Kidney glomerular epithelial cell (primary cell): ENCODE measurements at places on chromosomes 11 and 22.

DNA sequence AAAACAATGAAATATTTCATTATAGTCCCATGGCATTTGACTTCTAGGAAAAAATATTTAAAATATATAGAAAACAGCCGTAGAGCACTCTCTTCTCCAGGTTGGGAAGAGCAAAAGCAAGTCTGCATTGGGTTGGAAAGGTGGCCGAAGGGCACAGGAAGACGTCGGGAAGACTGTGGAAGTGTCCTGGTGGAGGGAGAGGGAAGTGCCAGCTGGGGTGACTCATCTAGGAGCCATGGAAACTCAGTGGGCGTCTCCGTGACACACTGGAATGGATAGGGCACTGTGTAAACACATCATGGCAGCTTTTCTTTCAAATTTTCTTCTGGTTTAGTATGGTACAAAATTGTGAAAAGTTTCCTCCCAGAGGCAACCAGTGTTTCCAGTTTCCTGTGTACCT, 12.7 kb downstream of the GTPBP1 start:
- peak; percentile 89 for DNase-seq

- DNase-seq = no peak
Measured at GRCh38 chr11:124115782-124116616, 749 bp downstream of the VWA5A start.

- no peak for DNase-seq
Measured at GRCh38 chr11:2963761-2964160, 28.4 kb downstream of the NAP1L4 start.

GRCh38 chr11:28679795-28680468, 571.7 kb downstream of the METTL15 start:
- DNase-seq = no peak

DNA sequence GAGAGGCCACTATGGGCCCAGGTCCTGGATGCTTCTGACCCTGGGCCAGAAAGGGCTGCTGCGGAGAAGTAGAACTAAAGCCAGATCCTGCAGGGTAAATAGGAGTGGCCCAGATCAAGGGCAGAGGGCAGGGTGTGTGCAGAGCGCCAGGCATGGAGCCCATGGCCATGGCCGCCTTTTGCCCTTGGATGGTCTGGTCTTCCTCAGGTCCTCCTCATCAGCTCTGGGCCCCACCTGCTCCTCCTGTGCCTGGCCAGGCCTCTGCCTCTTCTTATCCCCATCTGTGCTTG, 277.6 kb downstream of the BRD1 start:
- no peak for DNase-seq

DNA sequence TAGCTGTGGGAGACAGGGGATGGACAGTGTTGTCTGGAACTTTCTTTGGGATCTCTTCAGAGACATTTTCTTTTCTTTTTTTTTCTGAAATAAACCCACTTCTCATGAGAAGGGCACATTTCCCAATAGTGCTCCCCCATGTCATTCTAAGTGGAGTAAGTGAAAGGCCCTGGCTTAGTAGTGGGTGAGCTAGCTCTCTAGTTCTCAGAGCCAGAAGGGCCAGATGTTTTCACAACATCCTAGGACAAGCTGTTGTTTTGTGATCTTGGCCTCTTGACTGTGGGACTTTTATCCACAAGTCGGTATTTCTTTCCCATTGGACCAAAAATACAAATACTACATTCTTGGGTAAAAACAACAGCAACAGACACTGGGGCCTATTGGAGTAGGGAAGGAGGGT, 607.7 kb upstream of the TENM4 start:
- no peak for DNase-seq

GRCh38 chr22:50171965-50172421, 1.5 kb downstream of the PANX2 start:
- no peak for DNase-seq

DNA sequence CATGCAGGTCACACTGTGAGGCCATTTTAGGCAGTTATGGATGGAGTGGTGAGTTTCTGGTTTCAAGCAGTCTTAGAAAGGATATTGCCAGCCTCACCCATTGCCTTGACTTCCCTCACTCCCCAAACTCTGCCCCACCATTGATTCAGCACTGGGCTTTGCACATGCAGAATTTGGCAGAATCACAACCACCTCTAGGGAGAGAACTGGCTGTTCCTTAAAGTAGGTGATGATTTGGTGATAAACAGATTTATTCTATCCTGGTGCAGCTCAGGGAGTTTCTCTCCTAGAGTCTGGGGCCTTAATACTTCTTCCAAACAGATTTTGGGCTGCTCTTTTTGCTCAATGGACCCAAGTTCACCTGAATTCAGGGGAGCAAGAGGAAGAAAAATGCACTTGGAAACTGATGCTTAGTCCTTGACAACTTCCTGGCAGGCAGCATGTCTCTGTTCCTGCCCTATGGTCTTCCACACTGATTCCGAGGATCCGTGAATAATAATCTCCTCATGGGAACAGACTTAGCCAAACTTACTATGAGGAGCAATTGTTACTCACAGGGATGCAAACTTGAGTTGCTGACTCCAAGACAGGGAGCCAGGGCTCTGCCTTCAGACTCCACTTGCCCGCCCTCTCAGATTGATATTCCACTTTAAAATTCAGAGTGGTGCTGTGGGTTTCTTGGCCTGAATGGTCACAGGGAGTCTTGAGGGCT, 129.7 kb upstream of the PARVA start:
- no peak for DNase-seq

DNA sequence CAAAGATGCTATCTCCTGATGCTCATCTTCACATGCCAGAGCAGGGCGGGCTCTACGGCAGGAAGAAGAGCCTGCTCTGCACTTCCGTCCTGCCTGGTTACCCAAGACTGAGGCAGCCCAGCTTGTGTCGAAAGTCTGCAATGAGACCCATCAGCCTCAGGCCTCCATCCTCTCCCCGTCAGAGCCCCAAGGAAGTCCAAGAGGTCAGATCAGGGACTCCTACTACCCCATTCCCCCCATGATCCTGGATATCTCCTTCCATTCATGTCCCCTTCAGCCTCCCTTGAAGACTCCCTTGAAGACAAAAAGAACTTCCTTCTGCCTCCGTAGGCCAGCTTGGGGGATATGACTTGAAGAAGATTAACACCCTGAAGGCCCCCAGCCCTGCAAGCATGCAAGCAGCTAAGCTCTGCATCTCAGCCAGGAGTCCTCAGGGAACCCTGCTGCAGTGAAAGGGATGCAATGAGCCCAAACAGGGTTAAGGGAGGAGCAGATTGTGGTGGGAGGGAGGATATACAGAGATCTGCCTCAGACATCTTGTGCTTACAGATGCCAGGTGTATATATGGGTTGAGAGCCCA, 85.6 kb downstream of the TRIM29 start:
- DNase-seq = no peak

GRCh38 chr11:70952191-70952590, 300.2 kb downstream of the SHANK2 start:
- no peak for DNase-seq

- DNase-seq = no peak
Measured at GRCh38 chr11:68925611-68926010, 21.9 kb downstream of the IGHMBP2 start.

GRCh38 chr11:128200467-128200866, 386.9 kb downstream of the ETS1 start:
- DNase-seq = no peak

DNA sequence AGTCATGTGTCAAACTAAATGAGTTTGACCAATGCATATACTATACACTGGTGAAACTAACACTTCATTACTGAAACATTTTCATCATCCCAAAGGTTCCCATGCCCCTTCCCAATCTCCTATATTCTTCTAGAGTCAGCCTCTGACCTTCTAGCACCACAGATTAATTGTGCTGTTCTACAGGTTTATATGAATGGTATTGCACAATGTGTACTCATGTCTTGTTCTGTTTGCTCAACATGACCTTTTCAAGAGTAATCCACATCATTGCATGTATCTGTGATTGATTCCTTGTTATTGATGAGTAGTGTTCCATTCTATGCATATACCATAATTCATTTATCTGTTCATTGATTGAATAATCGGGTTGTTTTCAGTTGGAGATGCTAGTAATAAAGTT, 7.5 kb upstream of the OR8G1 start:
- DNase-seq = no peak

- DNase-seq = no peak
Measured at GRCh38 chr11:118200497-118200896, 24.1 kb upstream of the SCN2B start.

DNA sequence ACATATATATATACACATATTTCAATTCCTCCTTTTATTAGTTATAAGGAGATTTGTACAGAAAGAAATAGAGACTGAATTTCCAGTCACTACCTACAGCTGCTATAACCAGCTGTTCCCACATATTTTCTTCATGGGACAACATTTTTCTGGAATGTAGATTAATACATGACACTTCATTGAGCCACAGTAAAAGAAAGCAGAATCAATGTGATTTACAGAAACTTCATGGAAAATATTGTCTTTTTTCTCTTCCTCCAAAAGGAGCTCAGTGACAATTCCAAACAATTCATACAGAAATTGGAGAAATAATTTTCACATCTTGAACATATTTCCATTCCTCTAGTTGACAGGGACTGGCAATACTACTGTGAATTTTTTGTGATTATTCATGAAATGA, 249.2 kb downstream of the DLG2 start:
- no peak for DNase-seq

GRCh38 chr11:24357620-24358410, 139.0 kb upstream of the LUZP2 start:
- no peak for DNase-seq

- no peak for DNase-seq
Measured at GRCh38 chr11:9094420-9094819, 3.0 kb upstream of the SCUBE2 start.

GRCh38 chr11:77188633-77189491, 60.8 kb downstream of the MYO7A start:
- no peak for DNase-seq

GRCh38 chr22:33492210-33492651, 428.0 kb downstream of the LARGE1 start:
- DNase-seq = no peak

GRCh38 chr22:33382436-33382835, 324.3 kb upstream of the SYN3 start:
- DNase-seq = peak; percentile 20
